Right ventricle myocardium superior (tissue), 1 donor: ENCODE measurements at places on chromosomes 16 and 17.

GRCh38 chr17:29331708-29332085, 37.7 kb upstream of the NUFIP2 start:
- no peak for DNase-seq

GRCh38 chr17:38324772-38325171, 19.0 kb downstream of the GPR179 start:
- no peak for DNase-seq

DNA sequence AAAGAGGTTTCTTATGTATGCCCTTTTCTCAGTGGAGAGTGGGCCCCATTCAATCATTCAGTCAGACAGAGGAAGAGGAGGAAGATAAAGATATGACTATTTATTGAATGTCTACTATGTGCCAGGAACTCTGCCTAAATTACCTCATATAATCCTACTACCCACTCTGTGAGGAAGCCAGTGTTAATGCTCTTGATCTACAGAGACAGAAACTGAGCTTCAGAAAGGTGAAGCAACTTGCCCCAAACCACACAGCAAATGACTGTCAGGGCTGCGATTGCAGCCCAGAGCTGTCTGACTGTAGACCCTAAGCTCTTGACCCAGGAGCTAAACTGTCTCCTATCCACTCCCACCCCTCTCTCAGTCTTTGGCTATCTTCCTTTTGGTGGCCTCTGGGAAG, 8.4 kb downstream of the SRCIN1 start:
- no peak for DNase-seq

DNA sequence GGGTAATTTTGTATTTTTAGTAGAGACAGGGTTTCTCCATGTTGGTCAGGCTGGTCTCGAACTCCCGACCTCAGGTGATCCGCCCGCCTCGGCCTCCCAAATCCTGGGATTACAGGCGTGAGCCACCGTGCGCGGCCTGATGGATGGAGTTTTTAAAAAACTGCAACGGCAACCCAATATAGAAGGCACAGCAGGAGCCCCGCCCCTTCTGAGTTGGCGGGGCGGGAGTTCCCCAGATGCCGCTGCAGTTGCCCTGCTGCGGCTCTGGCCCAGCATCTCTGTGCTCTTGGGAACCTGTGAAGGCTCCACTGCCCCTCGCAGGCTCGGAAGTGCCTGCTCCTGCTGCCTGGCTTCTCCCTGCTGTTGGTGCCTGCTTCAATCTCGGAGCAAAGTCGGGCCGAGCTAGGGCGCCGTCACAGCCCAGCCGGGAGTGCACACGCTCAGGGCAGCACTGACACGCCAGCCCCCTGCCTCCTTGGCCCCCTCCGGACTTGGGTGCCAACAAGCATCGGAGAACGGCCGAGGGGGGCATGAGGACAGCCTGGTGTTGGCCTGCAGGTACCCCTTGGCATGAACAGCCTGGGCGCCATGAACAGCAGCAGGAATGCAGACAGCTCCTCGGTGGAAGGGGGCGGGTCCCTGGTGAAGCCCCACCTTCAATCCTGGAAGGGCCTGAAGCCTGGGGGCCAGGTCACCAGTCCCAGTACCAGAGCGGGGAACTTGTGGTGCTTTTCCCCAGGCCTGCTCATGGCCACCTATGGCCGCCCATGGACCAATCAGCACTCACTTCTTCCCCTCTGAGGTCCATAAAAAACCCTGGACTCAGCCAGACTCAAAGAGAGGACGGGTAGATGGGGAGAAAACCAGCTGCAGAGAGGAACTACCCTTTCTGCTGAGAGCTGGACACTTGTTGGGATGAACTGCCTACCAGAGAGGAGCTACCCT, 2.3 kb upstream of the NT5M start:
- DNase-seq, result peak; percentile 61

DNA sequence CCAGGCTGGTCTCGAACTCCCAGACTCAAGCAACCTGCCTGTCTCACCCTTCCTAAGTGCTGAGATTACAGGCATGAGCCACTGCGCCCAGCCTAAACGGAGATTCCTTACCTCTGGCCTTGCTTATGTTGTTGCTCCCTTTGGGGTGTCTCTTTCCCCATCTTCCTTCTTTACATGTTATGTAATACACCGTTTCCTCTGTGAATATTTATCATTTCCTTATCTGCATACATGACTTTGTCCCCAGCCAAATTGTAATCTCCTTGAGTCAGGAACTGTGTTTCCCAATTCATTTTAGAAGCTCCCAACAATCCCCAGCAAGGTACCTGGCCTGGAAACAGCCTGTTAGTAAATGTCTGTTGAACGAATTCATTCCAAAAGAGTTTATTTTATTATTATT, 15.7 kb downstream of the COPZ2 start:
- DNase-seq, result no peak

- no peak for DNase-seq
Observed at GRCh38 chr17:17785407-17785806, 51.4 kb downstream of the SREBF1 start.

DNA sequence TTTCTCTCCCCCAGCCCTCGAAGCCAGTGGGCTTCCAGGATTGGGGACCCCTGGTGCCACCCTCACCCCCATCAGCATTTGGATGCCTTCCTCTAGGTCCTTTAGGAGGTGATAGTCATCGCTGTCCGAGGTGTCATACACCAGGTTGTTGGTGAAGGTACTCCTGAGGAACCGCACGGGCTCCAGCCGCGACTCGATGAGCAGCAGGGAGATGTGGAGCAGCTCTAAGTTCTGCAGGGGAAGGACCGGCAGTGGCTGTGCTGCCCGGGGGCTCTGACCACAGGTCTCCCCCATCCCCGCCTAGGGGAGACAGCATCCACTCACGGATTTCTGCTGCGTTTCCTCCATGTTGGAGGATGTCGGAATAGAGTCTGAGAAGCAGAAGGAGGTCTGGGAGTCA, 962 bp downstream of the CSHL1 start:
- DNase-seq, result no peak

GRCh38 chr17:13704333-13704732, 102.6 kb upstream of the HS3ST3A1 start:
- DNase-seq, result no peak

DNA sequence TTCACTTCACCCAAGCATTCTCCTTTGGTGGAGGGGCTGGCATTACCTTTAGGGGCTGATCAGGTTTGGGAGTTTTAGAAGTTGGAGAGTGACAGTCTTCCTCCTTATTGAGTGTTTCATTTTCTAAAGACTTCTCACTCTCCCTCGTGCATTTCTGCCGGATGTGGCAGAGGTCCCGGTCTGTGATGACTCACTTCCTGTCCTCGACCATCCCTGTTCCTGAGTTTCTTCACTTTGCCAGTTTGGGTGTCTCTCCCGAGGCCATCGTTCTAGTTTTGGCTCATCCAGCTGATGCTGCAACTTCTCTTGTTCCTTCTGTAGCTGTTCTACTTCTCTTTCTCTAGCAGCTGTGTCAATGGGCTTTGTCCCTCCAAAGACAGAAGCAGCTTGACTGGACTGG, 104.3 kb downstream of the PHKB start:
- peak; percentile 75 for DNase-seq

DNA sequence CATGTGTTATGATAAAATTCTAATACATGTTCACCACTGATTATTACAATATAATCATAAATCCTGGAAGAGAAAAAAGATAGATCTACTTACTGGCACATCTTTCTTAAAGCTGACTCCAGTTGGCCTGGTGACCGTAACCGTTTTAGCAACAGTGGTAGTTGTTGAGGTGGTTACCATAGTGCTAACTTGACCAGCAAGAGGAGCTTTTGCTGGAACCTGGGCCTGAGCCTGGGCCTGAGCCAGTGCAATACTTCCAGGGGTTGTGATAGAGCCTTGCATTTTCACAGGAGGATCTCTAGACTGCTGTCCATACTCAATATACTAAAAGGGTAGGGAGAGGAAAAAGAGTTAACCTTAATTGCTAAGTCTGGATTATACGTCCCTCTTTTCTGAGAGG, 36.2 kb downstream of the SETD6 start:
- DNase-seq, result peak; percentile 62

DNA sequence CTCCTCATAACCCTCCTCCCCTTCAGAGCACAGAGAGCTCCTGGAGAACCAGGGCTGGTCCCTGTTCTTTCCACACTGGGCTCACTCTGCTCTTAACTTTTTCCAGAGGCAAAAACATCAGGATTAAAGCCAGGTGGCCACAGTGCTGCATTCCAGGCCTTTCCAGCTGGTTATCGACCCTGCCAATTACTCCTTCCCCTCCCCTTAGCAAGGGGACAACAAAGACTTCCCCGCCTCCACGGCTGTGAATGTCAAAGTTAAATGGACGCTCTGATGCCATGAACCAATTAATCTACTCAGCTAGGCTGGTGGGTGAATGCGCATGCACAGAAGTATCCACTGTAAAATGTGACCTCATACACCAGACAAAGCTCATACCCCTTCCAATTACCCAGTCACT, 23.1 kb downstream of the ACLY start:
- DNase-seq, result no peak

GRCh38 chr16:50519001-50519400, 29.2 kb upstream of the NKD1 start:
- no peak for DNase-seq

GRCh38 chr16:53147500-53148065, 92.8 kb downstream of the CHD9 start:
- no peak for DNase-seq

DNA sequence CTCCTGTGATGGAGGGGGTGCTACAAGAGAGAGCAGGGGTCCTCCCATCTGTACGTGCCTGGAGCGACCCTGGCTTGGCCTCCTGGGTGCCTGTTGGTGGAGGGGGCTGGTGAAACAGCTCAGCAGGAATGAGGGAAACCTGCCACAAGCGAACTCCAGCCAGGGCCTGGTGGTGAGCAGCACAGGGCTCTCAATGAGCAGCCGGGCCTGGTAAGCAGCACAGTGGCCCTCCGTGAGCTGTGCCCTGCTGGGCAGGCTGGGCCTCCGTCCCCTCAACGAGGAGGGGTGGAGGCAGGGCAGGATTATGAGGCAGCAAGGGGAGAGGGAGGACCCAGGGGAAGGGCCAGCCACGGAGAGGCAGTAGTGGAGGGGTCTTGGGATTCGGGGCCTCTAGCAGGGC, 101.9 kb downstream of the SDK2 start:
- no peak for DNase-seq

GRCh38 chr17:76252040-76252954, 12.0 kb upstream of the RNF157 start:
- peak; percentile 72 for DNase-seq

DNA sequence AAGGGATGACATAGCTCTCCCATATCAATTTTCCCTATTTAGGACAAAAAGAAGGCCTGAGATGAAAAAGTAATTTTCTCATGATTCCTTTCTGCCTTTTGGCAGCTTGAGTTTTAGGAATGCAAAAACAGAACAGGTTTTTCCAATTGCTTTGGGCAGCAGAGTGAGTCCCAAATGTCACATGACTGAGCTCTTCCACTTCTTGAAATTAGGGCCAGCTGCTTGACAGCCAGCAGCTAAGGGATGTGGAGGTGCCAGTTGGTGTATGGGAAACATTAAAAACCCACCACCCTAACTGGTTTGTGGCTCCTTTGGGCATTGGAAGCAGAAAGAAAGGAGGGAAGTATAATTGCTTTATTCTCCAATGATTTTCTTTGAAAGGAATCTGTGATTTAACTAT, 133.8 kb upstream of the FAM20A start:
- no peak for DNase-seq

GRCh38 chr16:12091569-12092543, 115.3 kb downstream of the SNX29 start:
- no peak for DNase-seq

- DNase-seq, result no peak
Observed at GRCh38 chr17:76309461-76309860, 1.4 kb upstream of the QRICH2 start.

- no peak for DNase-seq
Observed at GRCh38 chr16:35733971-35734702, 2274.7 kb downstream of the TP53TG3F start.

GRCh38 chr16:24700549-24701392, 28.7 kb upstream of the TNRC6A start:
- DNase-seq, result peak; percentile 74

DNA sequence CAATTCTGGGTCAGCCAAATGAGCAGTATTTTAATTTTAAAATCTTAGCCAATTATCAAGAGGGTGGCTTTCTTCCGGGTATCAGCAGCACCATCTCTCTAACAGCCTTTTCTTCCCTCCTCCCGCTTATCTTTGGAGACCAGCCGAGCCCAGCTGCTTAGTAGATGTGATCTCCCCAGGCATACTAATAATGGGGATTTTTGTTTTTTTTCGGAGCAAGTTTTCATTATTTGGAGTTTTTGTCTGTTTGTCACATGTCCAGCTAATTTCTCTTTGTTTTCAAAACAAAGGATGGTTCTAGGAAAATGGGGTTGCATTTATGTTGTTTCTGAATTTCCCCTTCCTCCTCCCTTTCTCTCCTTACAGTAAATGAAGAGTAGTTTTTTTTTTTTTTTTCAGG, 170.5 kb upstream of the MPHOSPH6 start:
- DNase-seq, result no peak

DNA sequence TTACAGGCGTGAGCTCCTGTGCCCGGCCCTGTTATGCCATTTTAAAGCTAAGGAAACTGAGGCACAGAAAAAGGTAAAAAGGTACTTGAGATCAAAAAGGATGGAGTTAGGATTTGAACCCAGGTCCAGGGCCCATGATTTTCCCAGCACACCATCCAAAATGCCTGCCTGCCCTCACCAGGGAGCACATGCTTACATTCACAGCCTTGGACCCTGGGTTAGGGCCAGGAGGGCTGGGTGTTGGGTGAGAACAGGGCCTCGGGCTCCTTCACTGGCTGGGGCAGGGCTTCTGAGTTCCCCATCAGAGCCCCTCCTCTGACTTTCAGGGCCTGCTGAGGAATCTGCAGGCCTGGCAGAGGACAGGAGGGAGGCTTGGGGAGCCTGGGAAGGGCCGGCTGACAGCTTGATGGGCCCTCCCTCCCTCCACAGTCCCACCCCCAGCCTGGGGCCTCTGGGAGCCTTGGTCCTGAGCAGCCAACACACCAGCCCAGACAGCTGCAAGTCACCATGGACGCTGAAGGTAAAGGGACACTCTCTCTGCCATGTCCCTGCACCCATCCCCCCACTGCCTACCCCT, at the start of gene QPRT:
QPRT (plus strand) TSS at position 490 of the 577 bp plus-strand sequence; CDS start at position 508, 18 bp downstream.
- peak; percentile 66 for DNase-seq

DNA sequence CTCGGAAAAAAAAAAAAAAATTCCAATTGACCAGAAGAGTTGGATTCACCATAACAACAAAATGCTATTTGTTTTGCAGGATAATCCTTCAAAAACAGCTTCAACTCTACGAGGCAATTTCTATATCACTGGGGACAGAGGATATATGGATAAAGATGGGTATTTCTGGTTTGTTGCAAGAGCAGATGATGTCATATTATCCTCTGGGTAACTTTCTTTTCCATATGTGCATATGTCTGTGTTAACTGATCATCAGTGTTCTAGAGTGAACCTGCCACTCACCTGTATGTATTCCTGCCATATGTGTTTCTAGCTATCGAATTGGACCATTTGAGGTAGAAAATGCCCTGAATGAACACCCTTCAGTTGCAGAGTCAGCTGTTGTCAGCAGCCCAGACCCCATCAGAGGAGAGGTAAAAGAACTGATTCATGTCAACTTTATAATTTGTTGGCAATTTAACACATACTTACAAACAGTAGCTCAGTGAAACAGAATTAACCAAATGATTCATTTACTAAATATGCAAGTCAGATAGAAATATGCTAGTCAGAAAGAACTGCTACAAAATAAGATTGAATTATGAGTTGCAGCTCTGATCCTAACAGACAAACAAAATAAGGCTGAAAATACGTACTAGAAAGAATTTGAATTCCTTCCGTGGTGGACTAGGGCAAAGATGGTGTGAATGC, 14.2 kb downstream of the ERI2 start:
- DNase-seq, result no peak
